ENCODE measurements at places on chromosomes 6 and 20. TPM values are rescaled to one million over a fixed set of nuclear protein-coding genes. Genes with fewer than 3 reads are reported as not detected.

DNA sequence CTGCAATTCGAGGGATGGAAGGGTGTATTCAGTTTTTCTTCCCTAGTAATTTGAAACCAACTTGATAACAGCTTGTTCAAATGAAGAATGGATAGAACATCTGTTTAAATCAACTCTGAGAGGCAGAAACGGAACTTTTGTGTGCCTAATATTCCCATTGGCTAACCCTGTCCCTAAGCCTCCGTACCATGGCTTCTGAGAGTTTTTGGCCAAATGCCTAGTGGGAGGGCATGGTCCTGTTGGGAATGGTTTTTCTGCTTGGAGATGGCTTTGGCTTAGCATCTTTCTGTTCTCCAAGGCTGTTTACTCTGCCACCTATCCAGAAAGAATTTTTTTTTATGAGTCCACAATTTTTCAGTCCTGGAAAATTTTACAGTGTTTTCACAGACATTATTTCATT is 126.7 kb upstream of the MLIP start:
- DNase-seq: no peak

GRCh38 chr6:127300411-127300810 is 33.7 kb downstream of the RNF146 start:
- DNase-seq: no peak

DNA sequence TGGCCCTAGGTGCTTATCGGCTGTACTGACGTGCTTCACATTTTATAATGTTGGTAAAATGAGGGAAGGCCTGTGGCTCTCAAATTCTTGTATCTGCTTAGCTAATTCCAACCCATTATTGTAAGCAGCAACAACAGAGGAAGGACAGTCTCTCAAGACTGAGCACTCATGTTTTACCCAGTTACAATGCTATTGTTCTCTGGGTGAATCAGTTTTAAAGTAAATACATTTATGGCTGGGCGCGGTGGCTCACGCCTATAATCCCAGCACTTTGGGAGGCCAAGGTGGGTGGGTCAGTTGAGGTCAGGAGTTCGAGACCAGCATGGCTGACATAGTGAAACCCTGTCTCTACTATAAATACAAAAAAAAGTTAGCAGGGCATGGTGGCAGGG is 194.6 kb downstream of the PRKN start:
- no peak for DNase-seq

The RTEL1 gene
- polyA plus RNA-seq: 8.6 TPM

GRCh38 chr6:165055231-165055630 is 254.2 kb downstream of the C6orf118 start:
- DNase-seq: no peak

The WFDC13 gene
- not detected for polyA plus RNA-seq

DNA sequence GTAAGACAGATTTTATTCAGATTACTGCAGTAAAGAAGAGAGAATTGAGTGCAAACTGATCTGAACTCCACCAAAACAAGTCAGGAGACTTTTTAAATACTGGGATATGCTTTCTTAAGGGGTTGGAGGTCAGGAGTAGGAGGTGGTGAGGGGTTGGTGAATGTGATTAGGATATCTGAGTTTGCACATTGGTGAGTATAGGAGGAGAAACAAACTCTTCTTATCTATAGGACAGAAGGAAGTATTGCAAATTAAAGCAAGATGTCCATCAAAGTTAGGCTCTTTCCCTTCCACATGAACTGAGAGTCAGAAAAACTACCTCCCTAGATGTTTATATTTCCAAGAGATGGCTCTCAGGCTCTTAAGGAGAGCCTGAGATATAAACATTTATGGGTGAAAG is 114.6 kb upstream of the HTR1E start:
- DNase-seq: no peak

GRCh38 chr6:144012534-144012933 is 4.5 kb upstream of the PLAGL1 start:
- DNase-seq: no peak

DNA sequence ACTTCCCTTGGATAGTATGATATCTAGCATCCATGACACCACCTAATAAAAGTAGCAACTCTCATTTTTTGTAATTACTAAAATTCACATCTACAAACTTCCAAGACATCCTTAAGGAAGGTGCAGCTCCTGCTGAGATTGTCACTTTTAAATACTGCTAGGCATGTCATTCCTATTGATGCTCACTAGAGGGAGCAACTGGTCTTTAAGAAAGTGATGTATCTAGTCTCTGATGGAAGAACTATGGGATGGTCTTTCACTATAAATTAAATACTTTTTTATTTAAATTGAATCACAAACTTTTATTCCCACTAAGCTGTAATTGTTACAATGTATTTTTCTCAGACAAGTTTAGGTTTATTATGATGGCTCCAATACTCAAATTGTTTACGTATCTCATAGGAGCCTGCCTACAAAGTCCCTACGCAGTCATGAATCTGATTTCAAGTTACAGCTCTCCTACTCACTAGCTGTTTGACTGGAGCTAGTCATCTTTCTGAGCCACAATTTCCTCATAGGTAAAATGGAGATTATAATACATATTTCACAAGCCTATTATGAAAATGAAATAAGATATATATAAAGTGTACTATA is 8.1 kb upstream of the TSPYL1 start:
- DNase-seq: peak; percentile 67

DNA sequence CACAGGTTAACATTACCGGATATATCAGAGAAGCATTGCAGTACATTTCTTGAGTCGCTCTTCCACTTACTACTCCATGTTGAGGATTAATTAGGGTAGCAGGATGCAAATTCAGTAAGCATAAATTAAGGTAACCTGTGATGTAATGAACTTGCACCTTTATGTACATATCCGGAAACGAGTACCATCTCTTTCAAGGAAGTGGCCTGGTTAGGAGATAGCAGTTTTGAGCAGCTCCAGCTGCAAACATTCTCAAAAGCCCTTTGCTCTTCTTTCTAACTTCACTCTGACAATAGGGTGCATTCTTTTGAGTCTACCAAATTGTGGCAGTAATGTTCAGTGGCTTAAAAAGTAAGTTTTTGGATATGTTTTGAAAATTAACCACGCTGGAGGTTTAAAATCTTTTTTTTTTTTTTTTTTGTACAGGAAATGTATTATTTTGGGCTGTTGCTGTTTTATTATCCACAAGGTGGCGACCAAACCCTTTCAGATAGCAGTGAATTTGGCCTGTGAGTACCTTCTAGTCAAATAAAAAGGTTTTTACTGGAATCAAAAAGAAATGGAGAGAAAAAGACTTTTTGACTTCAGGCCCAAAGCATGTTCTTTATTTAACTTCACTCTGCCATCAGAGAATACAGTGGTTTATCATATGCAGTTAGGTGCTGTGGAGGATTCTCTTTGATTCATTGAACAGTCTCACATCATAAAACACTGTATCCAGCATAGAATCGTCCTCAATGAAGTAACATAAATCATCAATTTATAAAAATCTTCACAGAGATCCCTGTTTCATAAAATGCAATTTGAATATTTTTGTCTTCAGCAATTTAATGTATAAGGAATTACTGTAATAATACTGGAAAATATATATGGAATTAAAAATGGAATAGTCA is 8.9 kb downstream of the FAM217B start:
- peak; percentile 80 for DNase-seq

The SLC17A1 gene
- polyA plus RNA-seq: not detected

GRCh38 chr6:144757730-144758129 is 472.6 kb downstream of the UTRN start:
- no peak for DNase-seq

DNA sequence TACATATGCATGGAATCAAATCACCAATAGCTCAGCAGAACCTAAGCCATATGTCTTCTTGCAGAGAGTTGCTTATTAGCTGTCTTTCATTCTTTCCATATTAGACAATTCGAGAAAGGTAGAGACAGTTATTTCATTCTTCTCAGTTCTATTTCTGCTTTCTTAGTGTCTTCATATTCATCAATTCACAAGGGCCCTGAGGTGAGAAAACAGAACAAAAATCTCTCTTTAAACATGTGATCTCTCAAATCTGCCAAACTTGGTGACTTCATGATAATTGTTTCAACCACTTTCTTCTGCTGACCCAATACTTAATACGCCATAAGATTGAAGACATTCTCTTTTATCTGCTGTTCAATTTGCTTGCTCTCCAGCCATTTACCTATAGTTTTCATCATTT is 229.7 kb upstream of the MARCKS start:
- DNase-seq: no peak

The MUC22 gene
- polyA plus RNA-seq: not detected

DNA sequence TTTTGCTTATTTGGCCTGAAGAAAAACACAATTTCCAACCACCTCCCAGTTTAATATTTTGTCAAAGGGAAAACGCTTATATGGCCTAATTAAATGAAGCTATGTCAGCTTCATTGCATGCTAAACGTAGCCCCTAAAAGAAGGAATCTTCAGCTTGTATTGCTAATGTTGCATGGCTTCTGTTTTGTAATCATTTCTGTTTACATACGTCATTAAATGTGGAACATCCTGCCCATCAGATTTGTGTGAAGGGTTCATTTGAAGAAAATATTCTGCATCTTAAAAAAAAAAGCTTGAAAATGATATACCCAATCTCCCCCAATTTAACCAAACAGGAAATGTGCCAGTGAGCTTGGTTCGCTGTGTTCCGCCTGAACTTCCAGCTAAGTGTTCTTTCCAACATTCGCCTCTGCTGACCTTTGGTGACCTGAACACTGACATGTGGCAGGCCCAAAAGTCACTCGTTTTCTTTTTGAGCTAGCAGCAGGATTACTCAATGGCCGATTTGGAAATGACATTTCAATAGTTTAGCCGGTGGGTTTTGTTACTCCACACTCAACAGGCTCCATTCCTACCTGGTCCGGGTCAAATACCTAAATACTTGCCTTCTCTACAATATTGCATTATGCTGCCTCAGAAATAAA is 12.7 kb upstream of the SIRT5 start:
- no peak for DNase-seq

GRCh38 chr6:168189200-168190013 is 110.4 kb upstream of the FRMD1 start:
- DNase-seq: no peak

The EMILIN3 gene
- polyA plus RNA-seq: 18.6 TPM

The STMND1 gene
- 4.0 TPM for polyA plus RNA-seq

GRCh38 chr6:20732896-20733295 is 198.6 kb downstream of the CDKAL1 start:
- DNase-seq: no peak

GRCh38 chr6:73363537-73363875 is 1.0 kb downstream of the KHDC3L start:
- DNase-seq: no peak

The FANCE gene
- polyA plus RNA-seq: 20.9 TPM

GRCh38 chr6:293193-294174 is 1.2 kb downstream of the DUSP22 start:
- DNase-seq: peak; percentile 44

Measured in brain (organoid and tissue), 16 donors.